ENCODE measurements at places on chromosomes 16 and 17.

DNA sequence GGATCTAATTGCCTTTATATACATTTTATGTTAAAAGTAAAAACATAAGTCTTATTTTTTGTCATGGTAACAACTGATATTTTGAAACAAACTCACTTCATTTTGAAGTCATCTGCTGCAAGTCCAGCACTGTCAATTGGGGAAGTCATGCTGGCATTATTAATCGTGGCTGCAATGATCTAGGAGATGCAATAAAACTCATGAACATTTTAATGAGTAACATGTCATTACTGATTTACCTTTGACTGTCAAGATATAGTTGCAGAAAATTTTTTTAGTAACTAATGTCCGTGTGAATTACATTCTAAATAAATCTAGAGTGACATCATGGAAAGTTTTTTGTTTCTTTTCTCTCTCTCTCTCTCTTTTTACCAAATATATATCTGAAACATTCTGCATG is 17.3 kb upstream of the KRT24 start:
- DNase-seq: no peak

DNA sequence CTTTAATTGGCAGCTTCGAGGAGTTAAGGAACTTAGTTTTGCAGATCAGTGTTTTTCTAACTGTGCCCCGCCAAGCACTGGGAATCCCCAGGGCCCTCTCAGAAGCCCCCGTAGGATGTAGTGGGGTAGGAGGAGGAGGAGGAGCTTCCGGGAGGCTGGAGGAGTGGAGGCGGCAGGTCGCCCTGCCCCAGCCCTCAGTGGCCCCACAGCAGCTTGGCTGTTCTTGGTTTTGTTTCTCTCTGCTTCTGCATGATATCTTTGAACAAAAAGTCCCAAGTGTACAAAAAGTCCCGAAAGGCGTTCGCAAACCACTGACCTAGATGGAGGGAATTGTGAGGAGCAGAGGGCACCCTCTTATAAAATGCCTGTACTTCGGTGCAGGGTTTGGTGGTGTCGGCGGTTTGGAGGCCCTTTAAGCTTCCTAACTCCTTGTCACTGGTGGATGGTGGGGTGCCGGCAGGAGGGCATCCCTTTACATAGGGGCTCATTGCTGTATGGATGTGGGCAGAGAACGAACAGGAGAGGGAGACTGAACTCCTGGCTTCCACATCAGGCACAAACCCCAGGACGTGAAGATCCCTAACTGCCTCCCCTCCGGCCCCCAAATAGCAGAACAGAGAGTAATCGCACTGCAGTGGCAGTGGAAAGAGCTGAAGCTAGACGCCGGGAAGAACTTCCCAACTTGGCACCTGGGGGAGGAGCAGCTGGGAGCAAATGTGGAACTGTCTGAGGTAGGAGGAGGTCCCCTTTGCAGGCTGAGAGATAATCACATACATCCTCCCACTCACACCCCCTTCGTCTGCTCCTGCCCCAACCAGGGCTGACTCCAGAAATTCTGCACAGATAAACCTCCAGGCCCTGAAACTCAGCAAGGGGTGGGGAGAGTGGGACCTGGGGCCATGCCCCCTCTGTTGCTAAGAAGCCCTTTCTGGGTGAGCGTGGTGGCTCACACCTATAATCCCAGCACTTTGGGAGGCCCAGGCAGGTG is 20.1 kb downstream of the EPOP start:
- DNase-seq: no peak

- no peak for DNase-seq
Measured at GRCh38 chr16:30064729-30065101, 845 bp upstream of the ALDOA start.

DNA sequence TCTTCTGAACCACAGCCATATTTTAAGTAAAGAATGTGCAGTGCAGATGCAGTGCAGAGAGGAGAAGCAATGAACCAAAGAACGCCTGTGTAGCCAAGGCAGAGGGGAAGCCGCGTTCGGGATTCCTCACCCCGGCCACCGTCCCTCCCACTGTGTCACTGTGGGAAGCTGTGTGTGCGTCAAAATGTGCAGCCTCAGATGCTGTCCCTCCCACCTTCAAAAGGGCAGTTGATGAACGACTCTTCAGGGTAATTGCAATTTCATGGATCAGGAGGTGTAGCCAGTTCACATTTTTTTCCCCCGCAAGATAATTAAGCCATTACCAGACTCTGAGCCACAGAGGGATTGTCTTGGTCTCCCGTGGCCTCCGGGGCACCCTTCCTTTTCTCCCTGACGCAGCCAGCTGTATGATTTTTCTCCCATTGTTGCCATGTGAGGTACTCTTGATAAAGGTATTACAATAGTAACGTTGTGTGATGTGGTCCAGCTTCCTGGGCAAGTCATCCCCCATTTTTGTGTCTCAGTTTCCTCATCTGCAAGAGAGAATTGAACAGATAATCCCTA is 190.0 kb downstream of the FOXL1 start:
- DNase-seq: no peak

DNA sequence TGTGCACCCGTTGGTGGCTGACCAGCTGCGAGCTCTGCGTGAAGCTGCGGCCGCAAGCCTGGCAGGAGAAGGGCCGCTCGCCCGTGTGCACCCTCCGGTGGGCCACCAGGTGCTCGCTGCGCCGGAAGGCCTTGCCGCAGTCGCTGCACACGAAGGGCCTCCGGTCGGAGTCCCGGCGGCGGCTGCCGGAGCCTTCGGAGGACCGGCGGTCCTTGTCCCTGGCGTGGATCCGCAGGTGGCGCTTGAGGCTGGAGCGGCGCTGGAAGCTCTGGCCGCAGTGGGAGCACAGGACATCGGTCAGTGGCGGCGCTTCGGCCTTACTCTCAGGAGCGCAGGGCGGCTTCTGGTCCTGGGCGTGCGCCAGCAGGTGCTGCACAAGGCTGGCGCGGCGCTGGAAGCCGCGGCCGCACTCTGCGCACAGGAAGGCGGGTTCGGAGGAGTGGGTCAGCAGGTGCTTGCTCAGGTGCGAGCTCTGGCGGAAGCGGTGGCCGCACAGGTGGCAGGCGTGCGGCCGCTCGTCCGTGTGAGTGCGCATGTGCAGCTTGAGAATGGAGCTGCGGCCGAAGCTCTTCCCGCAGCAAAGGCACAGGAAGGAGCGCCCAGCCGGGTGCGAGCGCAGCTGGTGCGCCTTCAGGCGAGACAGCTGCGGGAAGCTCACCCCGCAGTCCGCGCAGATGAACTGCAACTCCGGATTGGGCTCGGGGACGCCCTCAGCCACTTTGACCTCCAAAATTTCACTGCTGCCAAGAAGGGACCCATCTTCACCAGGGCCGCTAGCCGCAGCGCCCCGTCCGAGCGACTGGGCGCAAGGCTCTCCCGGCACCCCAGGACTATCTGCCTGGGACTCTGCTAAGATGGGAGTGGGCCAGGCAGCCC is 9.1 kb downstream of the ZSCAN10 start:
- DNase-seq: no peak

DNA sequence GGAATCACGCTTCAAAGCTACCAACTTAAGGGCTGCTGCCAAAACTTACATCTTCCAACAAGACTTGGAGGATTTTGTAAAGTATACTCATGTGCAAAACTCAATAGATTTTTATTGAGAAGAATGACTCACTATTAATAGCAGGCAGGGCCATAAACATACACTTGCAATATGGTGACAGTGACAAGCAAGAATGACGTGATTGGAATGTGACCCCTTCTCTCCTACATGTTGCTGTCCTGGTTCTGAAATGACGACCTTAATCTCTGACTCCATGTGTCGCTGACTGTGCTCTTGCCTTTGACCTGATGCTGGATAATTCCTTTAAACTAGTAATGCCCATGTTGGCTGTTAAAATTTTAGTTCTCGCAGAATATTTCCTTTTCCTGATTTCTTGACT is 174.5 kb downstream of the PARN start:
- no peak for DNase-seq
